ENCODE measurements at places on chromosomes 2 and 18.

- DNase-seq, result no peak
These were observed 174.6 kb downstream of the ZNF385B start for GRCh38 chr2:179686718-179687342.

DNA sequence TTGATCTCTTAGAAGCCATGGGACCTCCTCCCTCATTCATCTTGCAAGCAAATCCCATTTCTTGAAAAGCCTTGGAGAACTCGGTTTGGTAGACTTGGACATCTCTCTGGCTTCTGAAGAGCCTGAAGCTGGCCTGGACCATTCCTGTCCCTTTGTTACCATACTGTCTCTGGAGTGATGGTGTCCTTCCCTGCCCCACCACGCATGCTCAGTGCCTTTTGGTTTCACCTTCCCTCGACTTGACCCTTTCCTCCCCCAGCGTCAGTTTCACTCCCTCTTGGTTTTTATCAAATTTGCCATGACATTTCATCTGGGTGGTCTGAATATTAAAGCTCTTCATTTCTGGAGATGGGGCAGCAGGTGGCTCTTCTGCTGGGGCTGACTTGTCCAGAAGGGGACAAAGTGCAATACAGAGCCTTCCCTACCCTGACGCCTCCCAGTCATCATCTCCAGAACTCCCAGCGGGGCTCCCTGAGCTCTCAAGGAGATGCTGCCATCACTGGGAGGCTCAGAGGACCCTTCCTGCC lies 20.0 kb downstream of the FOSL2 start:
- no peak for DNase-seq

- no peak for DNase-seq
These were observed 35.6 kb upstream of the B3GNT7 start for GRCh38 chr2:231359948-231360347.

DNA sequence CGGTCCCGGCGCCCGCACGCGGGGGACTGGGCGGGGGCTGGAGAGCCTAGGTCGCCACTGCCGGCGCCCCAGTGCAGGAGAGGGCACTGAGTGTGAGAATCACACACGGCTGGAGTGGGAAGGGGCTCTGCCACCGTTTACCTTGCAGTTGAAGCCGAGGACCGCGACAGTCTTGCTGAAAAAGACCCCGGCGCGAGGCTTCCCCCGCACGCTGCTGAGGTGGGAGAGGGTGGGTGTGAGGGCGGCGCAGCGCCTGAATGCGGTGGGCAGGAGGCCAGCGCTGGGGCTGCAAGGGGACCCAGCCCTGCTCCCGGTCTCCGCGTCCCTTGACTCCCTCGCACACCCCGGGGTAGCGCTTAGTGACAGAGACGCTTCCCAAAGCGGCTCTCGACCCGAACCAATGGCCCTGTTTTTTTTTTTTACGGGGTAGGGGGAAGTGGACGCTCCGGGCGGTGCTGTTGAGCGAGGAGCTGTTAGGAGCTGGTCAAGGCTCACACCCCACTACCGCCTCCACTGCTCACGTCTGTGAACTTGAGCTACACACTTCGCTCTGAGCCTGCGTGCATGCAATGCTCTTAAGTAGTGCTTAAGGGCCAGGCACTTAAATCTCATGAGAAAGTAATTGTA lies 794 bp downstream of the NOTO start:
- DNase-seq, result no peak

DNA sequence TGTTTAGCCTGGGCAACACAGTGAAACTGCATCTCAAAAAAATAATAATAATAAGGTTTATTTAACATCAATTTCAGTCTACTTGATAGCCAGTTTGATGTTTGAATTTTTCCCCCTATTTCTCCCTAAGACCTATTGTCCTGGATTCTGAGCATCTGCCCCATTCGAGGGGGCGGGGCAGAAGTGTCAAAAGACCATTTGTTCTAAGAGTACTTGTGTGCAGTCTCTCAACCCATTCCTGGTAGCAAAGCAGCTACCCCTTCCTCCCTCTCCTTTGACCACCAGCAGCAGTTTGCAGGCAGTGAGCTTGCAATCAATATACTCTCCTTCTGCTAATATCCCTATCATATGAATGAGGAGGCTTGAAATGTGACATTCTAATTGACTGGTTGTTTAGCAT lies 71.9 kb downstream of the VWC2L start:
- DNase-seq, result no peak

GRCh38 chr2:176193048-176193447 lies 4.6 kb downstream of the HOXD1 start:
- no peak for DNase-seq

- no peak for DNase-seq
These were observed 143.8 kb downstream of the MEIS1 start for GRCh38 chr2:66578687-66579106.

- no peak for DNase-seq
These were observed 170.7 kb downstream of the SCG2 start for GRCh38 chr2:223431479-223431878.

- DNase-seq, result no peak
These were observed 275.5 kb downstream of the SS18 start for GRCh38 chr18:25814841-25815458.

DNA sequence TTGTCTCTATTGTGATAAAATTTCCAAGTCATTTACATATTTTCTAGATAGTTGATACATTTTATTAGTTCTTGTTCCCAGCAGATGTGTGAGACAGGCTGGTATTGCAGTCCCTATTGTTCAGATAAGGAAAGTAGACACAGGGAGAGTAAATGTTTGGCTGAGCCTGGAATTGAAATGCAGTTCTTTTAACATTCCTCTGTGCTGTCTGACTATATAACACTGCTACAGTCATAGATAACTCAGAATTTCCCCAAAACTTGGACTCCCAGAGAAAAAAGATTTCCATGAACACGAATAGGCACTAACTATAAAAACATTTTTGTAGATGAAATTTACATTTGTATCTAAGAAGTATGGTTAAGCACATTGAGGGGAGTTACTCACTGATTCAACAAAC lies 71.4 kb downstream of the PLCL1 start:
- no peak for DNase-seq
